ENCODE measurements at places on chromosomes 12 and 14.
A peak's percentile ranks its signal among the peaks of the same experiment; 100 is the strongest.

- no peak for DNase-seq
These were observed 3.4 kb downstream of the PNMA1 start for GRCh38 chr14:73710737-73711136.

GRCh38 chr14:105192866-105193731, 12.0 kb upstream of the NUDT14 start:
- no peak for DNase-seq

- no peak for DNase-seq
These were observed 40.7 kb downstream of the RMST start for GRCh38 chr12:97503073-97503855.

GRCh38 chr12:119843100-119843499, 34.0 kb downstream of the CIT start:
- DNase-seq = no peak

- DNase-seq = no peak
These were observed 13.8 kb downstream of the TESC start for GRCh38 chr12:117085318-117085947.

GRCh38 chr14:76828339-76829012, 2.3 kb downstream of the LRRC74A start:
- no peak for DNase-seq

DNA sequence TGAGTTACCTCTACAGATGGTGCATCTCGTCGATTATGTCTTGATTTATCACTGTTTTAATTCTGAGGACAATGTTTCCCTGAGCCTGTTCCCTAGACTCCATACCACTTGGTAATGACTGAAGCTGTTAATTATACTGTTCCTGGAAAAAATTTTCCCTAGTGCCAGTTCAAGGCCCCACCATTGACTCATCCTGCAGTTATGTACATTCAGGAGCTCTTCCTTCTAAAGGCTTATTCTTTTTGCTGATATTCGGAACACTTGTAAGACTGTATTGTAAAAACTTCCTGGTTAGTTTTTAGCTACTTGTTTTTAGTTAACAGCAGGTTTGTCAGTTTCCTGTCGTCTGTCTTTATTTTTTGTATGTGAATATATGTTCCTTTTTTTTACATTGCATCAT, 30.4 kb upstream of the PPP2R5E start:
- DNase-seq = no peak

DNA sequence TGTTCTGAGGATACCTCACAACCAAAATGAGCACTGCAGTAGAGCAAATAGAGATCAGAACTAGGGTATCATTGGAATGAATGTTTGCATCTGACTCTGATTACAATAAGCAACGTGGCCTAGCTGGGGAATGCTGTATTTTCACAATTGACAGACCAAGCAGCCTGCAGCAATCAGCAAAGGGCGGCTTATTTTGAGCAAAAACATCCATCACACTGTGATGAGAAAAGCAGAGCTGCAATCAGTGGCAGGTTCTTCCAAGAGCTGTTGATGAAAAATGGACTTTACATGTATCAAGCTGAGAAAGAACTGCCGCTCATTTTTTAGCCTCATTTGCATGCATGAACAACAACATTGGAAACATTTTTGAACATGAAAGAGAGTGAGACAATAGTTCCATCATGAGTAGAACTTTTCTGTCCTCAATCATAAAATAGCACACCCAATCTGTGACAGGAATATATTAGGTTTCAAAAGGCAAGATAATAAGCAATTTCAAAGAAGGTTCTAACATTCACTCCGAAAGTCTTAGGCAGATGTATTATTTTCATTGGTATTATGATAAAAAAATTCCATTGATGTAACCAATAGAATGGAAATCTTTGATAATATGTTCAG, 249.7 kb upstream of the FBXO33 start:
- DNase-seq = no peak

- no peak for DNase-seq
These were observed 28.9 kb downstream of the ANO6 start for GRCh38 chr12:45244561-45245343.

GRCh38 chr14:49769171-49769570, 1.2 kb downstream of the KLHDC2 start:
- DNase-seq = no peak

DNA sequence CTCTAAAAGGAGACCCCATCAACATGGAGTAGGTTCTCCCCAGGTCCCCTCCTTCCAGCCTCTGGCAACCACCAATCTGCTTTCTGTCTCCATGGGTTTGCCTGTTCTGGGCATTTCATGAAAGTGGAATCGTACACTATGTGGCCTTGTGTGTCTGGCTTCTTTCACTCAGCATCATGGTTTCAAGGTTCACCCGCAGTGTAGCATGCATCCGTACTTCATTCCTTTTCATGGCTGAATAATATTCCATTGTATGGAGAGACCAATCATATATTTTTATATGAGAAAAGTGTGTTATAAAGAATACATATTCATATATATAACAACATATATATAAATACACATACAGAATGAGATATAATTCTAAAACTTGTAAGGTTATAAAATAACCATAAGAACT, 19.8 kb downstream of the NCOR2 start:
- DNase-seq = no peak

GRCh38 chr12:52772188-52772587, 5.0 kb downstream of the KRT76 start:
- DNase-seq = no peak

GRCh38 chr14:86788224-86788623, 1204.8 kb downstream of the GALC start:
- DNase-seq = no peak

DNA sequence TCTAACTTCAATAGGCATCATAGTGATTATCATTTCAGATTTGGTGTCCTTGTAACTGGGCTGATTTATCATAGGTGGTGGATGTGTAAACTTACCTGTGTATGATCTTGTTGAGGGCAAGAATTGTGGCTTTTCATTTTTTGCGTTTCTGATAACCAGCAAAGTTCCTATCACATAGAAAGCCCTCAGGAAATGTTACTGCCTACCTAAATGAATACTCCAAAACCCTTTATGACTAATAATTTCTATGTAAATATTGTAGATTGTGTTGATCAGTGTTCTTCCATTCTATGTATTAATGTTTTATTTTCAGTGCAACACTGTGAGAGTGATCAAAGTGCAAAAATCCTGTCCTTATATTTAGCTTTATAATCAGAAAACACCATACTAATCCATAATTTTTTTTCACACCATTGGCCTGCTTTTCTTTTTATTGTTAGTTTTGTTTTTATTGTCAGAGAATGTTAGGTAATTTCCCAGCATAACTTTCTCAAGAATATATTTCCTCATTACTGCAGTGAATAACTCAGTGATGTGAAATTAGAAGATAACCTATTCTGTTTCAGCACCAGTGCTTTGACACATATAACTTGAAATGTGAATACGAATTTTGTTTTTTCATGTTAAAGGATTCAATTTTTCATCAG, 94.1 kb downstream of the GPHN start:
- DNase-seq = no peak

DNA sequence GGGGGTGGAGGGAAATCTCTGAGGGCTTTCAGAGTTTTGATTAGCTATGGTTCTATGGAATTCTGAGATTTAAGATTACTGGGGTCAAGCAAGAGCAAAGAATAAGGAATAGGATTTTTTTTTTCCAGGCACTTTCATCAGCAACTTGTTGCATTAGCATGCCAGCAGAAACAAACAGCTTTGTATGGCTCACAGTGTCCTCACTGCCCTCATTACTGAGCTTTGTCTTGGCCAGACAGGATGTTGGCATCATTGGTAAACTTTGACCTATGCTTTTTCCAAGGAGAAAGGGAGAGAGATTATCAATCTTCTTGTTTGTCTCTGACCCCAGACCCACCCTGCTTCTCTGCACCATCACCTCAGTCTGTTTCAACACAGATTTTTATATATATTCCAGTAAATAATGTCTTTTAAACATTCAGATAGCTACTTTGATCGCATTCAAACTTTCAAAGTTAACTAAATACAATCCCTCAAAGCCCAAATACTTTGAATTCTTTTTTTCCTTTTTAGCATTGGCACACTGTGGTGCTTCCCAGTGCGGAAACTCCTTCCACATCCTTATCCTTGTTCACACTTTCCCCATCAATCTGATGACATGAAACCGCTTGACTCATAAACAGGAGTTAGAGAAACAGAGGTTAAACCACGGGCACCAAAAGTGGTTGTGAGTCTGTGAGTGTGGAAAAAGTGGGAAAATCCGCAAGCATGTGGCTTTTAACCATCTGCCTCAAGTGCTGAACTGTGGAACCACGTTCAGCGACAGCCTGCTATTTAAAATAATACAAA, 282.2 kb upstream of the FAR2 start:
- no peak for DNase-seq

DNA sequence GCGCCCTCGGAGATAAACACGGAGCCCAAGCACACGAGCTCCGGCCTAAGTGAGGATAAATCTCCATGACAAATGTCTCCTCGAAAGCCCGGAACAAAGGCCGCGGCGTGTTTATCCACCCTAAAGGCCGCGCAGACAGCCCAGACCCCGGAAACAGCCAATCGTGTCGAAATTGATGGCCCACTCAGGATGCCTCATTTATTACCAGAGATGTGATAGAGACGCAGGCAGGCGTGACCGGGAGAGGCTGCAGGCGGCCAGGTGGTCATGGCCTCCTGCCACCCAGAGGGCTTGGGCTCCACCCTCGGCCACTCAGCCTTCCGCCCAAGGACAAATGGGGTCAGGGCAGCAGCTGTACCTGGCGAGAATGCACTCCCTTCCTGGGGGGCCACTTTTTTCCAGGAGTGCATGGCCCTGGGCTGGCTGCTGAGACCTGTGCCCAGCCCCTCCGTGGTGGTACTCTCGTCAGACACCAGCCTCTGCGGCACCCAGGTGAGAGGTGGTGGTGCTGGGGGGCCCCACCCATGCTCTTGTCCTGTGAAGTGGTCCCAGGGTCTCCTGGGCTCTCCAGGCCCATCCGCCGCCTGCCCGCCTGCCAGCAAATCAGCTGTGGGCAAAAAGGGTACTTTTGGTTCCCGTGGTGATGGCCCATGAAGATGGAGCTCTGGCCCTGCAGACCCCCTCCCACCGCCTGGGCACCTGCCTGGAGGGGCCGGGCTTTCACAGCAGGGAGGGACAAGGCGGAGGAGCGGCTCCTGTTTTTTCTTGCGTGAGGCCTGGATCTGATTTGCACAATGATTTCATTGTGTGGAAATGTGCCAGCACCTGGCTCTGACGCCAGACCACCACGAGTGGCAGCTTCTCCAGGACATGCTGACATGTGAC, 211.5 kb upstream of the C14orf180 start:
- DNase-seq = no peak

DNA sequence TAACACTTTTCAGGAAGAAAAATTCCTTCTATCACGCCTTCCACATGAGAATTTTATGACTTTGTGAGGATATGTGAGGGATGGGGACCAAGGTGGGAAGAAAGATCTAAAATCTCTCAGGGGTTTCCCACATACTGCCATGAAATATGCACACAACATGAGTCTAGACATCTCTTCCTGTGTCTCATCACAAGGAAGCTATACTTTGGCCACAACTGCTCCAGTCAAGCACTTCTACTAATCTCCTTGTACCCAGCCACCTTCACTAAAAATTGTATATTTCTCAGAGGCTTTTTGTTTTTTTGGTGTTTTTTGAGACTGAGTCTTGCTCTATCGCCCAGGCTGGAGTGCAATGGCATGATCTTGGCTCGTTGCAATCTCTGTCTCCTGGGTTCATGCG, 3.2 kb downstream of the OSBPL8 start:
- no peak for DNase-seq

- DNase-seq = no peak
These were observed 1112.7 kb downstream of the LRFN5 start for GRCh38 chr14:42719391-42719790.

DNA sequence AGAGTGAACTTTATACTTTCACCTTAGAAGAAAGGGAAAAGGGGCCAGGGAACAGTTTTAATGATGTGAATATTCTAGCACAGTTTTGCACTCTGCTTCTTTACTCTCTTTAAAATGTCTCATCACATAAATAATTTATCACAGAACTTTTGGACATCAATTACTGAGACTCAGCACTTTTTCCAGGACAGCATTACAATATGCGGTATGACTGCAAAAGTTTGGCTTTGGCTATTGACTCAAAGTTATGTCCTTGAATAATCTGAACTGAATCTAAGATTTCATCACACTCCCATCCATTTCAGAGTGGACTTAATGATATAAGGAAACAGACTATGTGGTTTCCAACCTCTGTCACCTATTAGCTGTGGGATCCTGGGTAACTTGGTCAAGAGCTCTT, 11.7 kb downstream of the CCER1 start:
- DNase-seq = no peak

DNA sequence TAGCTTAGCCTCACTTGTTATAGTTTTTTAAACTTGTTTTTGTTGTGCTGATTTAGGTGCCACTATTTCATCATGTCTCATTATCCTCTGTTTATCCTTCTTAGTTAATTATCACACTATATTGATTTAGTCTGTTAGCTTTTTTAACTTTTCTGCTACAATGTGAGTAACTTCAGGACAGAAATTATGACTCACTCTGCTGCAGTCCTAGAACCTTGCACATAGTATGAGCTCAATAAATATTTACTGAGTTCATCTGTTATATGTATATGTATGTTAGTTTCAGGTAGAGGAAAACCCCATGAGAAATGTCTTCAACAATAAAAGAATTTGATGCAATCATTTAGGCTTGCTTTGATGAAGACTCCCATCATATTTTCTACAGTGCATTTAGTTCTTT, 224.3 kb upstream of the NAV3 start:
- DNase-seq = no peak

GRCh38 chr12:76764856-76765255, 941 bp downstream of the ZDHHC17 start:
- no peak for DNase-seq

DNA sequence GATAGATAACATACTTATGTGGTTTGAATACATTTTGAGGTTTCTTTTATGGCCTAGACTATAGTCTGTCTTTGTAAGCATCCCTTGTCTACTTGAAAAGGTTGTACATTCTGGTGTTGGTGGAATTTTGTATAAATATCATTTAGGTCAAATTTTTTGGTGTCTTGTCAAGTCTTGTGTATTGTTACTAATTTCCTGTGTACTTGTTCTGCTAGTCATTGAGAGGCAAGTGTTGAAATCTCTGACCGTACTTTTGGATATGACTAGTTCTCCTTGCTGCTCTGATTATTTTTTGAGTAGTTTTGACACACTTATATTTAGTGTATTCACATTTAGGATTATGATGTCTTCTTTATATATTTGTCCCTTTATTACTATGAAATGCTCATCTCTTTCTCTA, 219.6 kb downstream of the CCDC91 start:
- DNase-seq = no peak

DNA sequence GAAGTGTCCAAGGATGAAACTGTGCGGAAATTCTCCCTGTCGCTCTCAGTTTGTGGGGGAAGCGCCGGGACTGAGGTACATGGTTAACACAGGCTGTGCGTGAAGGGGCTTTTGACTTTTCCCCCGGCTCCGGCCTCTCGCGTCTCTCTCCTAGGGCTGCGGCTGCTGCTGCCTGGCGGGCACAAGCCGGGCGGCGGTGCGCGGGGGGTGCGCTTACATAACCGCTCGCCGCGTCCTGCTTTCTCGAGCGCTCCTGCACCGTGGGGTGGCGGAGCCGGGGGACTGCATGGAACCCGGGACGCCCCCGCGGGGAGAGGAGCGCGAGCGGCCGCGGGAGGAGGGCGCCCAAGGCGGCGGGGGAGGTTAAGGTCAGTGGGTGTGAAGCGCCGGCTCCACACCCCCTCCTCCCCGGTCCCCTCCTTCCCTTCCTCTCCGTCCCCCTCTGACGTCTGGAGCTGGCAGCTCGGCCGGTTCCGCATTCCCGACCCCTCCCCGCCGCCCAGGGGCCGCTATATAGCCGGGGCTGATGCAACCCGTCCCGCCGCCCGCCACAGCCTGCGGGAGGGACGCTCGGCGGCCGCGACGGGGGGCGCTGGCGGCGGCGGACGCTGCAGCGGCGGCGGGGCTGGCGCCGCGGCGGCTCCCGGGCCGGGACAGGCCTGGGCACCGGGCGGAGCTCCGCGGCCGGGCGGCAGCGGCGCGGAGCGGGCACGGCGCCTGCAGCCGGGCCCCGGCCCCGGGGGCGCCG, at the start of gene JDP2:
JDP2 (plus strand) TSS at position 541 of the 748 bp plus-strand sequence. CDS start 9,899 bp downstream, outside the sequence.
- peak; percentile 75 for DNase-seq

Data from activated CD8-positive, alpha-beta memory T cell treated with anti-CD3 and anti-CD28 coated beads for 24 hours (primary cell).